ENCODE measurements at places on chromosomes 12 and 14.

GRCh38 chr12:9730591-9730990, 2.3 kb downstream of the CLECL1 start:
- DNase-seq = no peak

DNA sequence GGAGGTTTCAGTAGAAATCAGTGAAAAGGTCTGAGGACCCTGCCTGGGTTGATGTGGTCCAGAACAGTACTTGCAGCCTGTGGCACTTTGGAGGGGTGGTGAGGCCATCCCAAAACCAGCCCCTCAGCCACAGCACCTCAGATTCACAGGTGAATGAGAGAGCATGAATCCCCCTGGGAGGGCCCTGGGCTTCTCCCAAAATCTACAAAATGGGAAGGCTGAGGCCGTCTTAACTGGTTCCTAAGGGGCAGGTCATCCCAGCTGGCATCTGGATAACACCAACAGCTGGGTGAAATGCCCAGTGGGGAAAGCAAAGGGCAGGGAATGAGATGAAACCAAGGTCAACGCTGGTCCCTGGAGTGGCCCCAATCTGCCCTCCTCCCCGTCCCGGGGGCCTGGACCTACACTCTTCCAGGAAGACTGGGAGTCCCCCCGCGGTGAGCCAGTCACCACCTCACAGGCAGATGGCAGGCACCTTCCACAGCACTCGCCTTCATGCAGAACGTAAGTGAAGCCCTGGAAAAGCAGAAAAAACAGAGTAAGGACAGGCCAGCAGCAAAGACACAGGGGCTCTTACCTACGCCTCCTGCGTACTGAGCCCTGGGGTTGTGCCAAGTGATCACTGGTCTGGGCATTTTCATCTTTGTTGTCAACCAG, 26.3 kb upstream of the ANO2 start:
- no peak for DNase-seq

DNA sequence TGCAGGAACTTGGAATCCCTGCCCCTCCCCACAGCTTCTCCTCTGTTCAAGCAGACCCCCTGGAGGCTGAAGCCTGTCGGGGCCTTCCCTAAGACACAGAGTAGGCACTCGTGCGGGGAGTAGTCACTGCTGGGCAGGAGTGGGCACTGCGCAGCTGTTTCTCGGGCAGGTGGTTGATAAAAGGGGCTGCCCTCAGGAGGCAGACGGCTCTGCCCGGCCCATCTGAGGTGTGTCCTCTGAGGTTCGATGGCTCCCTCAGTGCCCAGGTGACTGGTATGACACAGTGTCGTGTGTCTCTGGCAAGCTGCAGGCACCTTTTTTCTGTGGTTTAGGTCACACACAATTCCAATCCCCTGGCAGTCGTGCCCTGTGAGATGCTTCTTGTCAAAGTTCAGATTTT, 10.1 kb downstream of the GALNT16 start:
- no peak for DNase-seq

GRCh38 chr12:103462675-103463074, 33.1 kb downstream of the C12orf42 start:
- no peak for DNase-seq

- no peak for DNase-seq
Measured at GRCh38 chr14:51079085-51079484, 15.8 kb downstream of the TRIM9 start.

- DNase-seq = no peak
Measured at GRCh38 chr14:33454022-33454595, 496.8 kb downstream of the EGLN3 start.

- DNase-seq = no peak
Measured at GRCh38 chr12:38886064-38886463, 19.3 kb downstream of the CPNE8 start.

GRCh38 chr14:94536836-94537235, 24.4 kb upstream of the SERPINA4 start:
- DNase-seq = no peak

DNA sequence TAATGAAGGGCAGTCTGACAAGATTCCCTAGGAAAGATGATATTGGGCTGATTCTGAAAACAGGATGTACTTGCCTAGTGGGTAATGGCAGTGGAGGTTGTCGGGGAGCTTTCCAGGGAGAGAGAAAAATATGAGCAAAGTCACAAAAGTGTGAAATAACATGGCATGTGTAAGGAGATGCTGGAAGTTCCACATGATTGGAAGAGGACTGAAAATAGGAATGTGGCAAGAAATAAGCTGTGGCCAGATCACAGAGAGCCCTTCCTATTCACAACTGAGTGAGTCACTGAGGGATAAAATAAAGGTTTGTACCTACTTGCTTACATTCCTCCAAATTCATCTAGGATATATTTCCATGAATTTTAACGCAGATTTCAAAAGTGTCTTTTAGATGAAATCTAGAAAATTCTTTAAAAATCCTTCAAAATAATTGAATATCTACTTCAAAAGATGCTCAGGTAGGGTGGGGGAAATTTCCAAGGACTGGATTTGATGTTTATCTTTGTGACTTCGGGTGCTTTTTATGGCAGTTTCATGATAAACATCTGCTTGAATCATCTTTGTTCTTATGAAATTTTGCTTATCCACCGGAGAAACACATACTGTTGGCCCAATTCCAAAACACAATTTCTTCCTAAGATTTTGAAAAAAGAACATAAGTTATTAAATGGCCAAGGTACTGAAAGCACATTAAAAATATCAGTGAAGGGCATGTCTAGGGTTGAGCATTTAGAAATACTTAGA, 36.3 kb upstream of the SLC2A13 start:
- no peak for DNase-seq

DNA sequence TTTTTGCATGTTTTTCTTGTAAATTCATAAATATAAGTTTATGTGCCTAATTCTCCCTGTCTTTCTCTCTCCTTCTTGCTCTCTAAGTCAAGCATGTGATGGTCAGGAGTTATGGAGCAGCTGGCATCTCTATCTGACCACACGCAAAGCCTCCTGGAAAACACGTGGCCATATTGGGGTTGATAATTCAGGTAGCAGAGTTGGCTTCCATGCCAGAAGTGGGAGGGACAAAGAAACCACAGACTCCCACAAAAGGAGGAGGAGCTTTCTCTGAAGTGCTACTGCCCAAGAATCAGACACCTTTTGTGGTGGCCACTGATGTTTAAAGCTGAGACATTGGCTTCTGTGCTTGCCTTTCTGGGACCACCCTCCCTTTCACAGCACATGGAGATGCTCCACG, 517.6 kb upstream of the TMEM132C start:
- DNase-seq = no peak

GRCh38 chr12:116808113-116809105, 70.3 kb downstream of the RNFT2 start:
- DNase-seq = no peak
